ENCODE measurements at places on chromosomes 5 and 9.
A peak's percentile ranks its signal among the peaks of the same experiment; 100 is the strongest.

- DNase-seq, result no peak
These were observed 46.5 kb upstream of the MCTP1 start for GRCh38 chr5:95331358-95331757.

DNA sequence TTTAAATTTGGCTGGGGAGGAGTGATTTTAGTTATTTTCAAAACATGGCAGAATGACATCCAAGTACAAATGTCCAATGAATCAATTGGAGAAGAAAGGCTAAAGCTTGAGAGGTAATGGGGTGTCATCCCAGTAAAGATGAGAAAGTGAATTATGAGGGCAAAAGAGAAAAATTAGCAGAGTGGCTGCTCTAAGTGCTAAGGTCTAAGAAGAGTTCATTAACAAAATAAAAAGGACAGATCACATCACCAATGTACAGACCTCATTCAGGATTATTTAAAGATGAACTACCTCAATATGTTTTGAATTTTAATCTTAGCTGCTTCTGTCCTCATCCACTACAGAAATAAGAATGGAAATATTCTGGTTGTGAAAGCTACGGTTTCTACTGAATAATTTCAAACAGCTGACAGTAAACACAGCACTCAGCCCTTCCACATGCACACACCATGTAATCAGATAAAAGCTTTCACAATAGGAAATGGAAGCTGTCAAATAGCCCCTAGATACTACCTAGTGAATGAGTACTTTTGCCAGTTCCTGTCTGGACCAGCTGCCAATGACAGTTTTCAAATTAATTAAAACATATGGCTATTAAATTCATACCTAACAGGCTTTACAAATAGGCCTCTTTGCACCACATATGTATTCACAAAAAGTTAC lies 171.5 kb downstream of the SSBP2 start:
- no peak for DNase-seq

DNA sequence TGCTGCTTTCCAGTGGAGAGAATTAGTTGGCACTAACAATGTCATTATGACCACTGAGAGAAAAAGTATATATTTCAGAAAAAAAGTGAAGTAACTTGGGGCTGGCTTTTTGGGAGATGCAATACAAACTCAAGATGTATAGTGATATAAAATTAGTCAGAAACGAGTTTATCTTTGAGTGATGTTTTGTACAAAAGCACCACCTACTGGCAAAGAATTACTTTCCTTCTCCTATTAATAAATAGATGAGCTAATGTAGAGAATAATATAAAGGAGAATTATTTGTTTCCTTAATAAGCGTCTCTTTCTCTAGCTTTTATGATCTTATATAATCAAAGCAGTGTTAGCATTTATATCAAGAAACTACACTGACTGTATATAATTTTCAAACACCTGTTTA lies 158.8 kb downstream of the MEF2C start:
- no peak for DNase-seq

DNA sequence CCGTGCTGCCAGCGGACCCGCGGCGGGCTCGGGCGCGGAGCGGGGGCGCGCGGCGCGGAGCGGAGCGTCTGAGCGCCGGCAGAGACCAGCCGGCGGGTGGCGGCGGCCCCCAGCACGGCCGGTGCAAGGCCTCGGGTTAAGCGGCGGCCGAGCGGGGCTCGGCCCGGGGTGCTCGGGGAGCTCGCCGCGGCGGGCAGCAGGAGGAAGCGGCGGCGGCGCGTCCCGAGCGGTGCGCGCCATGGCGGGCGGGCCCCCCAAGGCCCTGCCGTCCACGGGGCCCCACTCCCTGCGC lies 150 bp downstream of the SNX30 start:
- DNase-seq, result no peak

- DNase-seq, result no peak
These were observed 5.0 kb downstream of the FNIP1 start for GRCh38 chr5:131791866-131792265.

DNA sequence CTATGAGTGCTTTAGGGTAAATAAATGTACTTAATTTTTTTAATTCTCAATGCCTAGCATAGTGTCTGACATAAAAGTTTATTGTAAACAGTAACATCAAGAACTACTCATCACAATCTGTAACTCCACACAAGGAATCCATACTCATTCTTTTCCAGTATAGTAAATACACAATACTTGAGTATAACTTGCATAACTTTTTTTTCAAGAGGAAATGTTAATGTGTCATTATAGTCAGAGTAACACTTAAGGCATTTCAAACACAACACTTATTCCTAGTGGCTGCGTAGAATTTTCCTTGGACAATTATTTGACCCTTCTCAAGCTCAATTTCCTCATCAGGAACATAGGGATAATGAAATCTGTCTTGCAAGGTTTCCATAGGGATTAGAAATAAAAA lies 584.3 kb downstream of the CAAP1 start:
- no peak for DNase-seq

DNA sequence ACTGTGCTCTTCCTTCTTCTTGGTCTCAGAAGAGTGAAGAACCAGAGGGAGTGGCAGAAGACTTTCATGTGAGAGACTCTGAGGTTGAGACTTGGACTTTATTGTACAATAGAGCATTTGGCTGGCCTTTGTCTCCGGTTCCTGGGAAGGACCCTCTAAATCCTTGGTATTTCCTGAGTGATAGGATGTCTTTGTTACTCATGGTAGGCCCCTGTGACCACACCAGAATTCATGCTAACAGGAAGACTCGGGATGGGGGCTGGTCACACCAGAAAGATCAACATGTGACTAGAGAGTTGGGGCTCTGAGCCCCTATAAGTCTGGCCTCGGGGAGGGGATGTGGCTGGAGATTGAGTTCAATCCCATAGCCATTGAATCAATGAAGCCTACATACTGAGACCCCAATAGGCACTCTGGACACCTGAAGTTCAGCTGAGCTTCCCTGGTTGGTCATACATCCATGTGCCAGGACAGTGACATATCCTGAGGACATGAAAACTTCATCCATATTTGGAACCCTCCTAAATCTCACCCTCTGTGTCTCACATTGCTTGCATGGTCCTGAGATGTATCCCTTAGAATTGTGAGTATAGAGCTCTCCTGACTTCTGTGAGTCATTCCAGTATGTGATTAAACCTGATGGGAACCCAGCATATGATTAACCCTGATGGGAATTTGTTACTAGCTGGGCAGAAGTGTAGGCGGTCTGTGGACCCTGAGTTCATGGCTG lies 201.7 kb downstream of the GADD45G start:
- no peak for DNase-seq

- no peak for DNase-seq
These were observed 2.1 kb downstream of the FGD3 start for GRCh38 chr9:92949266-92949982.

- DNase-seq, result no peak
These were observed 10.3 kb downstream of the GOLPH3 start for GRCh38 chr5:32163785-32164184.

DNA sequence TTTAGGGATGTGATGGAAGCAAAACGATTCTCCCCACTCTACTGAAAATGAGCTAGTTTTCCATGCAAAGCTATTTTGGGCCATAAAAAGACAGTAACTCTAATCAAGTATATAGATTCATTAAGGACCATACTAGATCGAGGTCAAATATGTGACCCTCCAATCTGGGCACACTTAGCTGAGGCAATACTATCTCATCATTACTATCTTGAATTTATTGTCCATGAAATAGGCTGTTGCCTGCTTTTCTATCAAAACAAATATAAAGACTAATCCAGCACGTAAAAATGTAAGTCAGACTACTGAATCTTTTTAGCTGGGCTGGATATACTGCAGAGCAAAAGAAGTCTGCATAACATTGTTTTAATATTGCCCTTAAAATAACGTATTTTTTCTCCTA lies 943.1 kb downstream of the NR2F1-AS1 start:
- DNase-seq, result no peak

GRCh38 chr9:133987446-133987788 lies 4.7 kb downstream of the VAV2 start:
- DNase-seq, result no peak

DNA sequence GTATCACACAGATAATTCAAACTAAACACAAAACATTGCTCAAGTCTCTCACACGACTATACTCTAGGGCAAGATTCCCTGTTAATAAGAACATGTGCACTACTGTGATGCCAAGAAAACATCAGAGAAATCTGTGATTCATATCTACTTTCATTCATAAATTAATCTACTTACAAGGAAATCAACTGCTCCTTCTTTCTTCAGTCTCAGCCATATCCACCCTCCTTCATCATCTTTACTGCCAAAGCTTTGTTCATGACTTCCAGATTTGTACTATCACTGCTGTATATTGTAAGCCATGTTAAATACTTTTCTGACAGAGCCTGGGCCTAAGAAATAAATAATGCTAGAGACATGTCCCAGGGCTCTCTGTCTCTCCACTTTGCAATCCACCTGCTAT lies 35.1 kb downstream of the CTNNAL1 start:
- no peak for DNase-seq

DNA sequence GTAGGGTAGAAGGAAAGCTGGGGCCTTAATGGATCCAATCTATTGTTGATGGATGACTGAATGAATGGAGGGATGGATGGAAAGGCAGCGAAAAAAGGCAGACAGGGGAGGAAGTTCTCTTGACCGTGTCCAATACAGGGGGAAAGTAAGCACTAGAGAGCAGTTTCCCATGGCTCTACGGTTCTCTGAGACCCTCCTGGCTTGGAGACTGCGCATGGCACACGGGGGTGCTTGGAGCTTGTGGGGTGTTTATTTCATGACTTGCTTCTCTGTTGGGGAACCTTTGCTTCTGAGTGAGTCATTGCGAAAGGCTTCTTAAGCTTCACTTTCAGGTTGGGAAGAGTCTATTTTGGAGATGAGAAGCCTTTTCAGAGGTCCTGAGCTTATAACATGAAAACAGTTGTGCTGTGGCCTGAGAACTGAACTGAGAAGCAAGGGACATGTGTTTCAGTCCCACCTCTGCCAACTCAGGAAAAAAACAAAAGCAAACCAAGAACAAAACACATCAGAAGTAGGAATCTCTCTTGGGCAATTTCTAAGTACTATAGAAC lies 12.8 kb upstream of the TEX48 start:
- no peak for DNase-seq

GRCh38 chr9:19174127-19174912 lies 47.0 kb upstream of the PLIN2 start:
- DNase-seq, result peak; percentile 66

- peak; percentile 84 for DNase-seq
These were observed 205.8 kb upstream of the IER5L start for GRCh38 chr9:129383561-129384490.

GRCh38 chr5:34680896-34681295 lies 24.8 kb downstream of the RAI14 start:
- no peak for DNase-seq

GRCh38 chr9:5841771-5842573 lies 9.1 kb upstream of the ERMP1 start:
- peak; percentile 64 for DNase-seq

- DNase-seq, result no peak
These were observed 75.0 kb downstream of the TNC start for GRCh38 chr9:115042781-115043509.

DNA sequence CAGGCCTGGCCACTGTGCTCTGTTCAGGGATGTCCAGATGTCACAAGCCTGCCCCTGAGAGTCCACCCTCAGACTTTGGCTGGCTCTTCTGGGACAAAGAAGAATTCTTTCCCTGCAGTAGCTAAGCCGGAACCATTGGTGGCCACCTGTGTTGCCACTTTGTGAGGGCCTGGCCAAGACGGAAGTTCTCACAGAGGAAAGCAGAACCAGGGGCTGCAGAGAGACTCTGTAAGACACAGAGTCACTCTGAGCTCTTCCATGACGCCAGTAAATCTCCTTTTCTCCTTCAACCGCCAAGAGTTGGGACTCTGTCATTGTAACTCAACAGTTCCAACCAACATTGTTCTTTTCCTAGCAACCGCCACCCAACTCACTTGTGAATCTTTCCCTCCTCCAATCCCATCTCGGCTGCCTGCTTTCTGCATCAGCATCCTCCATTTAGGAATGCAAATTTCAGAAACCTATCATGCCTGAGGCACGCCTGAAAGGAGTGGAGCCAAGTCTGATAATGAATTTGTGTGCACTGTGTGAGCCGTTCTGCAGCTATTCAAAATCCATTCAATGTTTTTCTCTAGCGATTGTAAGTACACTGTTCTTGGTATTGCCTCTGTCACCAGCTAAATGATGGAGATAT lies 37.8 kb upstream of the ATP6V1G1 start:
- no peak for DNase-seq

- no peak for DNase-seq
These were observed 45.3 kb upstream of the DPYSL3 start for GRCh38 chr5:147555176-147555575.

- no peak for DNase-seq
These were observed 205.3 kb upstream of the WWC1 start for GRCh38 chr5:168086104-168086610.

GRCh38 chr9:103514767-103515166 lies 519.6 kb downstream of the CYLC2 start:
- no peak for DNase-seq

DNA sequence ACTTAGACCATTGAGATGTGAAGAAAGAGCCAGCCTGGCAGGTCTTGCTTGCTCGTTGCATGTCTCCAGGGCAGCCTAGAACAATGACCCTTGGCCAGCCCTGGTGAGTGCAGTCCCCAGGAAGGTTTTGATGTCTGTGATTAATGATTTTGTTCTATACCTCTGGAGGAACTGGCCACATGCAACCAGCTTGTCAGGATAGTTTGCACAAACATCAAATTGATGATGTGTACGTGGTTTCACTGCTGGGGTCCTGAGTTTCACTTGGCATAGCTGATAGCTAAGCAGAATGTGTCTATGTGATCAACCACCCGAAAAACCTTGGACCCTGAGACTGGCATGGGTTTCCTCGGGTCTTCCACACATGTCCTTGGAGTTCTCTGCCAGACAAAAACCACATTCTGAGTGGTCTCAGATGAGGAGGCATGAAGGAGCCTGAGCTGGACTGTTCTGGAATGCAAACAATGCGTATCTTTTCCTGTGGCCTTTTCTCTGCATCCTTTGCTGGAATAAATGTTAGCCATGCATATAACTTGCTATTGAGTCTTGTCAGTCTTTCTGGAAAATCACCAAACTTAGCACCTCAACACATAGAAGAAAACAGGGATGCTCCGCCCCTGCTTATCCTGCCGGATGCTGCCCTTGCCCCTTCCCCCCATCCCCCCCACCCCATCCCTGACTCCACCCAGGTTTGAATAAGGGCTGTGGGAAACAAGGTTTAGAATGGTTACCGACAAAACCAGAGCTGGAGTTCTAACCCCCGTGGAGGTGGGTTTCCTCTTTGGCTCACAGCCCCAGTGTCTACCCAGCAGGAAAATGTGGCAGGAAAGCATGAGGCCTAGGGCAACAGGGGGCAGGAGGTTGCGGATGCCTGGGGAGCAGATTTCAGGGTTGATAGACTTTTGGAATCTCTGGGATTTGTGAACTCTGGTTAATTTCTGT lies 50.1 kb upstream of the ANKRD33B start:
- DNase-seq, result no peak

- DNase-seq, result no peak
These were observed 16.7 kb downstream of the PCDH12 start for GRCh38 chr5:141941307-141941706.

- no peak for DNase-seq
These were observed 47.9 kb upstream of the SMAD5 start for GRCh38 chr5:136084698-136085097.

- DNase-seq, result no peak
These were observed 369.9 kb upstream of the PTGER4 start for GRCh38 chr5:40309851-40310250.
